CD4-positive, alpha-beta T cell treated with Interleukin-1 beta for 1 hour (primary cell): ENCODE measurements at places on chromosomes 13 and 19.

DNA sequence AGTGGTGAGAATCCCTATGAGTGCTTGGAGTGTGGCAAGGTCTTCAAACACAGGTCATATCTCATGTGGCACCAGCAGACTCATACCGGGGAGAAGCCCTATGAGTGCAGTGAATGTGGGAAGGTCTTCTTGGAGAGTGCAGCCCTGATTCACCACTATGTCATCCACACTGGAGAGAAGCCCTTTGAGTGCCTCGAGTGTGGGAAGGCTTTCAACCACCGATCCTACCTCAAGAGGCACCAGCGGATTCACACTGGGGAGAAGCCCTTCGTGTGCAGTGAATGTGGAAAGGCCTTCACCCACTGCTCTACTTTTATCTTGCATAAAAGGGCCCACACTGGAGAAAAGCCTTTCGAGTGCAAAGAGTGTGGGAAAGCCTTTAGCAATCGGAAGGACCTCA is 18.7 kb upstream of the AURKC start:
- DNase-seq = no peak

DNA sequence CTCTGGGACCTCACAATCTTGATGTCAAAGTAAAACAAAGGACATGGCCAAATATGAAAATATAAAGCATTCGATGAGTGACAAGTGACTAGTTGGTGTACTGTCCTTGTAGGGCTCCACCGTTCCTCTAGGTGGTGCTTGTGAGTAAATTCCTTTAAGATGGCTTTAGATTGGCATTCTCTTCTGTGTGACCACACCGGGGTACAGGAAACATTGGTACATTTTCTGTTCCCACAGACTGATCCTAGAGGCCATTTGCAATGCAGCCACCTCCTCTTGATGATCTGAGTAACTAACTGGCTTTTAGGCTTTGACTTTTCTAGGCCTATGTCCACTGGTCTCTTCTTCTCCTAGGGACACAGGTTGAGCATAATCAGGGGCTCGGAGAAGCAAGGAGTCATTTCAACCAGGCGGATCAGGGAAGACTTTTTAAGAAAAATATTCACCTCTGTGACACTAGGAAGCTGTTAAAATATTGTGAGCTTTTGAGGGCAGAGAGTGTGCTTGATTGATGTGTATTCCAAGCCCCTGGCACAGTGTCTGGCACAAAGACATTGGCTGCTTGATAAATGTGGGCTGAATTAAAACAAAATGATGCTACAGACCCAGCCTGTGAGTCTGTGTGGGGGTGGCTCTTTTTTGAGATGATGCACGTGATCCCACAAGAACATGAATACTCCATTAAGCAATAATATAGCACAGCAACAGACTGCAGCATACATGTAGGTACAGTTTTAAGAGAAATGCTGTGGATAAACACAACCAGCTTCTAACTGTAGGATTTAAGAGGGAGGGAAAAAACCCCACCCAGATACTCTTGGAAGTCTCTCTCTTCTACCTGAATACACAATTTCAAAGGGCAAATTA is 21.0 kb downstream of the EPSTI1 start:
- peak; percentile 47 for DNase-seq

GRCh38 chr19:54172471-54173358 is at the start of gene TMC4:
TMC4 (minus strand) TSS chr19:54173160; CDS start chr19:54173117, 43 bp downstream.
- no peak for DNase-seq

- no peak for DNase-seq
These were observed 510.0 kb upstream of the KLF12 start for GRCh38 chr13:74644229-74644628.

- no peak for DNase-seq
These were observed 4.1 kb upstream of the C1QTNF9B start for GRCh38 chr13:23901365-23901764.

- DNase-seq = peak; percentile 97
These were observed 6.5 kb upstream of the CNFN start for GRCh38 chr19:42396381-42397262.

DNA sequence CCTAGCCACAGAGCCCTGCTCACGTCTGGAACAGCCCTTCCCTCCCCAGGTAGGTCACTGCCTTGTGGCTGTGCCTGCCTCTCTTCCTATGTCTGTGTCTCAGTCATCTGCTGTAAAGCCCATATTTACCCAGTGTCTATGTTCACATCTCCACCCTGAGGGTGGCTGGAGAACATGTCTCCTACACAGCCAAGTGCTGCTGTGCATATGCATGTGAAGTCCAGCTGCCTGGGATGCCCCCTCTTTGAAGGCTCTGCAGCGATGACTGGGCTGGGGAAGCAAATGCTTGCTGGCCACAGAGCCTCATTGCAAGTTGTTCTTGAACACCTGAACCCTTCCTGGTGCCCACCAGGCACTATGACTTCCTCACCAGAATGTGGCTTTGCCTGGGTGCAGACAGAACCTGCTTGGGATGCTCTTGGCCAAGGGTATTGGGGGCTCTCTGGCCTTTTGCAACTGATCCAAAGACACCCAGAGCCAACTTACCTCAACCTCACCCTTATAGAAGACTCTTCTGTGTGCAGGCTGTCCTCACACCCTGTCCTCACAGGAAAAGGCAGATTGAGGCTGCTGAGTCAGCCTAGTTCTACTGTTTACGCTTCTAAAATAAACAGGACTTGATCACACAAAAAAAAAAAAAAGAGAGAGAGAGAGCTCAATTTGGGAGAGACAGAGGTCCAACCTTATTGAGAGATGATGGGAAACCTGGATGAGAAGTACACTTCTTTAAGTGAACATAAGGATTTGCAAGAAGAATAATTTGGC is 26.5 kb downstream of the MRPL57 start:
- no peak for DNase-seq

- DNase-seq = no peak
These were observed 453.6 kb upstream of the PRR20A start for GRCh38 chr13:56687131-56687530.

- DNase-seq = no peak
These were observed 929.0 kb downstream of the SLITRK6 start for GRCh38 chr13:84870190-84870589.

GRCh38 chr13:86725105-86725504 is 925.9 kb upstream of the SLITRK6 start:
- DNase-seq = no peak

DNA sequence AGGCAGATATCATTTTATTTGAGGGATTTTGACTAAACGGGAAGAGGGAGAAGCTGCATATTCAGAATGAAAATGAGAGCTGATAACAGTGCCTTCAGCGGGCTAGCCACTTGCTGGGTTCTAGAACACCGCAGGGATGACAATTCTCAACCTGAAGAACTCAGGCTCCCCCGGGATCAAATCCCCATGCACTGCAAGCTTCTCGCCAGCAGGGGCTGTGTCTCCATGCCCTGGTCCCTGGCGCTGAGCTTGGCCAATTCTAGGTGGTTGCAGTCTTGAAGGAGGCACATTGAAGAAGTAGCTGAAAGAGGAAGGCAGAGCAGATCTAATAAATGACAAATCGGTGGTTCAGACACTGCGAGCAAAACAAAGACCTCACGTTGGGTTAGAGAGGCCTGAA is 128.7 kb downstream of the UQCRFS1 start:
- no peak for DNase-seq

DNA sequence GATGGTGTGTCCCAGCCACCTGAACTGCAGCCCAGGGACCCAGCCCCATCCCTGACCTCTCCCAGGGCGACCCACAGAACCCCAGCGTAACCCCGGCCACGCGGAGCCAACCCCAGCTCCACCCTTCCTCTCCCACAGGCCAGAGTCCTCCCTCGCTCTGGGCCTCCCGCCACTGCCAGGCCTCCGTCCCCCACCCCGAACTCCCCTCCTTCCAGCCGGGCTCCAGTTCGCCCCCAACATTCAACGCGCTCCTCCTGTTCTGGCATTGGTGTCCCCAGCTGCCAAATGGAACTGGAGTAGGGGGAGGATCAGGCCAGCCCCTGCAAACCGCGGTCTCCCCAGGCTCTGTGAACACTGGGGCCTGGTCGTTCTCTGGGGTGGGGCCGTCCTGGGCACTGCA is 7.4 kb downstream of the LINGO3 start:
- no peak for DNase-seq

DNA sequence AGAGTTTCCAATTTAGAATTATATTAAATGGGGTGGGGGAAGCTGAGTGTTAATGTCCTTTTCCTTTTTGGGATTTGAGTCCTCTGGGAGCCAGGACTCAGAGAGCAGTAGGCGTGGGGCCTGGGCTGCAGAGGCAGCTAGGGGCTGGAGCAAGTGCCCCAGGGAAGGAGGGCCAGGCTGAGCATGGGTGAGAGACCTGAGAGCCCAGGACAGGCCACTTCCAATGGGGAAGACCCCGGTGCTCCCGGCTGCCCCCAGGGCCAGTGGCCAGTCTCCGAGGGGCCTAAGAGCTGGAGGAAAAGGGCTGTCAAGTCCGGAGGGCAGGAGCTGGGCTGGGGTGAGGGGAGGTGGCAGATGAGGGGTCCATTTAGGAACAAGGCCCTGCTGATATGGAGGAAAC is 371.5 kb downstream of the ZNF536 start:
- DNase-seq = no peak

- DNase-seq = no peak
These were observed 100.0 kb downstream of the GADD45B start for GRCh38 chr19:2575734-2576481.

DNA sequence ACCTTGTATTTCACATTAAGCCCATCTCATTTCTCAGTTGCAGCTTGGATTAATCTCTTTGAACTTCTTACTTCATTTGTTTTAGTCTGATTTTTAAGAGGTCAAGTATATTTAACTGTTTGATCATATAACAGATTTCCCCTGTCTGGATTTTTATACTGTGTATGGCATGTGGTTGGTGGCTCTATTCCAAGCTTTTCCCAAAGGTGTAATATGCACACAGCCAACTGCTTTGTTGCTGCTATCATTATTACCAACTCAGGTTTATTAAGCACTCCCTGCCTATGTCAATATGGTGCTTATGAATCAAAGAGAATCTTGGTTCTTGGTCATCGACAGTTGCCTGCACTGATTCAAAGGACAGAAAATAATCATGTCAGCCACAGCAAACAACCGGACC is 92.6 kb downstream of the RAP2A start:
- DNase-seq = no peak

- no peak for DNase-seq
These were observed 11.7 kb downstream of the RAP2A start for GRCh38 chr13:97445522-97446187.

DNA sequence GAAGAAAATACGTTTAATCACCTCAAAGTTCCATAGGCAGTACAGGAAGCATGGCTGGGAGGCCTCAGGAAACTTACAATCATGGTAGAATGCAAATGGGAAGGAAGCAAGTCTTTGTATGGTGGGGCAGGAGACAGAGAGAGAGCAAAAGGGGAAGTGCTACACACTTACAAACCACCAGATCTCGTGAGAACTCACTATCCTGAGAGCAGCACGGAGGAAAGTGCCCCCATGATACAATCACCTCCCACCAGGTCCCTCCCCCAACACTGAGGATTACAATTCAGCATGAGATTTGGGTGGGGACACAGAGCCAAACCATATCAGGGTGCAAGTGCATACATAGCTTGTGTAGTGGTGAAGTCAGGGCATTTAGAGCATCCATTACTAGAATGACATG is 92.3 kb upstream of the ANKRD10 start:
- DNase-seq = no peak
